T-helper 2 cell (primary cell): ENCODE measurements at places on chromosomes 5 and 9.

DNA sequence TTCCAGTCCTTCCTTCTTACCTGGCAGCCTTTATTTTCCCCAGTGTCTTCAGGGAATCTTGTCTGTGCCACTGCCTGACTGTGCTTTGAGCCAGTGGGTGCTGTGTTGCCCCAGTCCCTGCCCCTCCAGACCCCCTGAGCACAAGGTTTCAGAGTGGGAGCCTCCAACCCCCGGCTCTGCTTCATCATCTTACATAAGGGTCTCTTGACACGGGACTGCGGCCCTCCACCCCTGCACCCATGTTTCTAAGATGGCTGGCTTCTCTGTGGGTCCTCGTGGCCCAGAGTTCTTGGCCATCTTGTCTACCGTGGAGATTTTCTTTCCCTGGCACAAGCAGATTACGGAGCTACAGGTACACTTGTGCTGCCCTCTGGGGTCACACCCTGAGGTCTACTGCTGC lies 194.1 kb downstream of the CACNA1B start:
- DNase-seq: no peak

DNA sequence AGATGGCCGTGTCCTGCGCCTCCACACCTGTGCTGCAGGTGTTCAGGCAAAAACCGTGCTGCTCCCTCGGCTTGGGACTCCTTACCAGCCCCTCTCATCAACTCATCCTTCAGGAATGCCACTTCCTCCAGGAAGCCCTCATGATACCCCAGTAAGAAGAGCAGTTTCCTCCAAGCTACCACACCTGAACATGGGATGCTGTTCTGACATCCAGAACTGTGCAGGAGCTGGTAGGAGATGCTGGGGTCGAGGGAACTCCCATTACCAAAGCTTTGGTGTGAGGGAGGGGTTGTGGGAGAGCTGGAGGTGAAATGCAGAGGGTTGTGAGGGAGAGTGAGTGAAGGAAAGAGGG lies 18.9 kb downstream of the CARD19 start:
- DNase-seq: no peak

DNA sequence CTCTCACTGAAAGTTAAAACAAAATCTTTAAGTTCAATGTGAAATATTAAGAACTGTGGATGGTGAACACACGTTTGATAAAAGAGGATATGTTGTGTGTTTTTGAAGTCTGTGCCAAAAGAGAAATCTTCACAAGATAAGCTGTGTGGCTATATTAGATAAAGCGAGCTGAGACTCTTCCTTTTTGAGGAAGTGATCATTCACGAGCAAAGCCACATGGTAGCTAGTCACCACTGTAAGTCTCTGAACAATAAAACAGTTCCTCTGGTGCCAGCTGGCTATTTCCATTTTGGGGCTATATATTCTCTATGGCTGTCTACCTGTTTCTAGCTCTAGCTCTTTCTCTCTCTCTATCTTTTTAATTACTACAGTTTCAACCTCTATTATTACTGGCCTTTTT lies 1849.2 kb upstream of the C9orf72 start:
- no peak for DNase-seq

DNA sequence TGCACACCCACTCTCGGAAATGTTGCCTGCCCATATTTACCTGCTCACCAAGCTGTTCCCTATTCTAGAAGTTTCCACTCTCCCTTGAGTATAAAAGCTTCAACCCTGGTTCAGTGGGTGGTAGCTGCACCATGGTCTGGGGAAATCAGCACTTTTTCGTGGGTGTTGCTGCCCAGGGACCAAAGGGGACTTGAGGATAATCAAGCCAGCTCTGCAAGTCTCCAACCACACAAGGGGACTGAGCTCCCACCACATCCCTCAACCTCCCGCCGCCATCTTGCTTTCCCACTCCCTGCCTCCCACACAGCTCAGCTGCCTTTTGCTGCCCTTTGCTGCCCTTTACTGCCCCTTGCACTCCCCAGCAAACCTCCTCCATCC lies 210.0 kb downstream of the AUH start:
- no peak for DNase-seq

- DNase-seq: no peak
These were observed 44.0 kb upstream of the XPA start for GRCh38 chr9:97740848-97741821.
